Kidney (tissue), 22 donors: ENCODE measurements at places on chromosomes 7 and 10. TPM values are rescaled to one million over a fixed set of nuclear protein-coding genes. Genes with fewer than 3 reads are reported as not detected.
A peak's percentile ranks its signal among the peaks of the same experiment; 100 is the strongest.

DNA sequence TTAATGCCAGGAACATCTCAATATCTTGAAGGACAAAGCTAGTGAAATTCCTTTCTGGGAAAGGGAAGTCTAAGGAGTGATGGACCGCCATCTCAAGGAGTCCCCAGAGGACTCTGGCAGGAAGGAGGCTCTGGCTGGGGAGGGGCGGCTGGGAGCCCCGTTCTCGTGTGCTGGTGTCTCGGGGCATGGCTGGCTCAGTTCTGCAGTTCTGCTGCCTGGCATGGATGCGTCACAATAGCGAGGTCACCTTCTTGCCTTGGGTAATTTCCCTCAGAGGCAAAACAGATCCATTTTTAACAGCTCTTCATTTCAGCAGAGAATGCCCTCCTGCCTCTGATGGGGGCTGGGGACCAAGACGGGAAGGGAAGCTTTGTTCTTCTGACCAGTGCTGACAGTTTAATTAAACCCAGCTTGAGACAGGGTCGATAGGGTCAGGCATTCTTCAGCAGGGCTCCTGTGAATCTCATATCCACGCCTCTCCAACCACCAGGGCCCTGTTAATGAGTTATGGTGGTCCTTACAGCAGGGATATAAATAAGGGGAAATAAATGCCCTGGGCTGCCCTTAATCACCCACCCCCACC lies 35.7 kb downstream of the SLIT1 start:
- peak; percentile 89 for DNase-seq

- DNase-seq = peak; percentile 49
Observed at GRCh38 chr10:1050554-1050953, 1.6 kb upstream of the IDI1 start.

DNA sequence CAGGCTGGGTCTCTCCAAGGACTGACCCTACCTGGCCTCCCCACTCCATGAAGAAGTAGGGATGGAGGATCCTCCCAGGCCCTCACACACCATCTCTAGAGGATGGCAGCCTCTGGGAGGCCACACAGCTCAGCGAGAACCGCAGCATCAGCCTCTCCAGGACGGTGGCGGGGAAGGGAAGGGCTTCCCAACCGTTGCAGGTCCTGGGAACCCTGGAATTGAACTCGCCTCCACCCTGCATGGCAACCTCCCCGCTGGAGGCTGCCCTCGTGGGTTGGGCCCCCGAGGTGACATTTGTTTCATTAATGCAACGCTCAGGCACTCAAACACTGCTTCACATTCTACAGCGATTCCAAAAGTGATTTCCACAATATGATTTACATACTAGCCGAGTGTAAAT lies 58.5 kb downstream of the EBF3 start:
- no peak for DNase-seq

The DPYSL4 gene
- polyA plus RNA-seq = not detected

The SPDYE2B gene
- polyA plus RNA-seq = not detected
